Stimulated activated CD8-positive, alpha-beta memory T cell treated with anti-CD3 and anti-CD28 coated beads, Interleukin-2, amount 100 ng/mL, for 48 hours (primary cell): ENCODE measurements at places on chromosomes 12 and 14.

DNA sequence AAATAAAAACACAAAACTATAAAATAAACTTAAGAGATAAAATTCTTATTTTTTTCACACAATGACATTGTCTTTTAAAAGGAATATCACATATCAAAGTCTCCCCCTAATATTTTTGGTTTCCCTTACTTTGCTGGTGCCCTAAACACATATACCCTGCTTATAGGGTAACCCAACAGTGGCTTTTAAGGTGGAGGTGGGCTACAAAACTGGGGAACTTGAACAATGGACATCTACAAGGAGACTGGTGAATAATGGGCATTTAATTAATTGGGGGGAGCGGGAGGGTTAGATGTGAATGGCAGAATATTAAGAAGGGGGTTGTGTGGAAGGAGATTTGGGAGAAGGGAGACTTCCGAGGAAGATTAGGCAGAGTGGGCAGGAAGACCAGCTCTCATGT, 9.6 kb downstream of the B4GALNT1 start:
- no peak for DNase-seq

GRCh38 chr12:113135178-113136127, at the start of gene RASAL1:
RASAL1 (minus strand) TSS chr12:113135761; CDS start chr12:113135462, 299 bp downstream.
- peak; percentile 75 for DNase-seq

GRCh38 chr14:62673014-62673755, 372.1 kb downstream of the KCNH5 start:
- no peak for DNase-seq

DNA sequence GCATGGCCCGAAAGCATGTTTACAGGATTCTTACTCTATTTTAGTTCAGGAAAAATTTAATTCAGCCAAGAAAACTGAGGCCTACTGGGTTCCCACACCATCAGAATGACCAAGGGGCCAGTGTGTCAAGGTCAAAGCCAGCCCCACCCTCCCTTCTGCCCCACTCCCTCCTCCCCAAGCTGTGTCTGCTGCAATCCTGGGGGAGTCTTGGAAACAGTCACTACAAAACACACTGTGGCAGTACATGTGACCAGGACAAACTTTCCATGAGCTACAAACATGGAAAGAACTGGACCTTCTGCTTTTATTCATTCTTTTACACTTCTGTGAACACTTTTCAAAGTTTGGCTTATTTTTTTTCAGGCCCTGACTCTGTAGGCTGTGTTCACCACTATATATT, 1228.8 kb upstream of the TMEM132C start:
- no peak for DNase-seq

DNA sequence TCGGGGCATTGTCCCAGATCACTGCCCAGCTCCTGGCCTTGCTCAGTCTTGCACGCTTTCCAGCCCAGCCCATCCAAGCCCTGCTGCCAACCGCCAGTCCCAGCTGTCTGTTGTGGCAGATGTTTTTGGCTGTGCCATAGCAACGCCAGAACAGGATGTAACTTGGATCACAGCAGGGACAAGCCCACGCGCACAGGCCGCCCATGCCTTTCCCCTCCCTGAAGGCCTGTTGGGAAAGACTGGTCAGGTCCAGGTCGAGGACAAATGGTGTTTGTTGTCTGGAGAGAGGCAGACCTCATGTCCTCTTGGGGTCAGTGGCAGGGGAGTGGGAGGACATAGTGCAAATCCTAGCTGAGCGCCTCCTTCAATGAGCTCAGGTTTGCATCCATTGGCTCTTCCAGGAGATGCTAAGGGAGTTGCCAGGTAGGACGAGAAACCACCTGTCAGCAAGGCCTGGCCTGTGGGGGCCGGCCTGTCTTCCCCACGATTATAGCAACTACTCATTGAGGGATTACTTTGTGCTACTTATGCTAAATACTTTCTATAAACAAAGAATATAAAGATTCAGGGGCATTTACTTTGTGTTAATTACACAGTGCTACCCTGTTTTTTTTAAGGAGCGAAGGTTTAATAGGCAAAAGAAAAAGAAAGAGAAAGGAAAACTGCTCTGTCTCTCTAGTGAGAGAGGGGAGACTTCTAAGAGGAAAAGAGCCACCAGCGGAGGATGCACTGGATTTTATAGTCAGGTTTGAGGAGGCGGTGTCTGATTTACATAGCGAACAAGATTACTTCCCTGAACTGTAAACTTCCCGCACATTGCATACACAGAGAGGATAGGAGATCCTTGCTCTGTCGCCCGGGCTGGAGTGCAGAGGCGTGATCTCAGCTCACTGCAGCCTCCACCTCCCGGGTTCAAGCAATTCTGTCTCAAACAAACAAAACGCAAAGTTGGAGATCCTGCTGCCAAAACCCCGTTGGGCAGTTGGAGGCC, 42.8 kb upstream of the CORO1C start:
- no peak for DNase-seq

DNA sequence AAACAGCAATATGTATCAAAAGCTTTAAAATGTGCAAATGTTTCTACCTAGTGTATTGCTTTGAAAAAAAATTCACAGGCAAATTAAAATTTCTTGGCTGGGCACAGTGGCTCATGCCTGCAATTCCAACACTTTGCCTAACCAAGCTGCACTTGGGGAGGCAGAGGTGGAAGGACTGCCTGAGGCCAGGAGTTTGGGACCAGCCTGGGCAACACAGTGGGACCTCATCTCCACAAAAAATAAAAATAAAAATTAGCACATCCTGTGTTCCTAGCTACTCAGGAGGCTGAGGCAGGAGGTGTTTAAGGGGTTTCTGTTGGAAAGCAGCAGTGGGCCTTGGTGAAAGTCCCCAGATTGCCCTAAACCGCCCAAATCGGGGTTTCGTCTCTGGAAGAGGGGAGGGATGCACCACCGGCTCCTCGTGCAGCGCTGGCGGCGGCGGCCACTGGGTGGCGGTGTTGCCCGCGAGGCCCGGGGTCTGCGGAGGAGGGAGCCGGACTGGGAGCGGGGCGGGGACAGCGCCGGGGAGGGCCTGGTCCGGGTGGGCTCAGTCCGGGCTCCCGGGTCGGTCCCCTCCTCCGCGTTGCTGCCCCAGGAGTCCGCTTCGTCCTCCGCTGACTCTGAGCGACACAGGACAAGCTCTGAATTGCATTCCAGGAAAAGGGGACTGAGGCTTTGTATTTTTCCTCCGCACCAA, 265.6 kb downstream of the AACS start:
- DNase-seq = peak; percentile 59

DNA sequence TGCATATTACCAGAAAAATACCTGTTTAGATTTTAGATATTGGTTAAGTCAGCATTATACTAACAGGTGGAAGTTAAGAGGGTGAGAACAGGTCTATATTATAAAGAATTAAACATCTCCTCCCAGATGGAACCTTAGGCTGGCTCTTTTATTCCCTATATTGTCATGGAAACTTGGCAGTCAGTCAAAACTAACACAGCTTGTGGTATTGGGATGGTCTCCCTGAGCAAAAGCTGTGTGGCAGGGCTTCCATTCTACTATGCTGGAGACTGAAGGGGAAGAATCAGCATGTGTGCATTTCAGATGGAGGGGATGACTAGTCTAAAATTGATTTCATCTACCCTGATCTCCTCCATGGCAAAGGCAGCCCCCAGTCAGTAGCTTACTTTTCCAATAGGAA, 66.7 kb downstream of the SMOC1 start:
- DNase-seq = no peak

DNA sequence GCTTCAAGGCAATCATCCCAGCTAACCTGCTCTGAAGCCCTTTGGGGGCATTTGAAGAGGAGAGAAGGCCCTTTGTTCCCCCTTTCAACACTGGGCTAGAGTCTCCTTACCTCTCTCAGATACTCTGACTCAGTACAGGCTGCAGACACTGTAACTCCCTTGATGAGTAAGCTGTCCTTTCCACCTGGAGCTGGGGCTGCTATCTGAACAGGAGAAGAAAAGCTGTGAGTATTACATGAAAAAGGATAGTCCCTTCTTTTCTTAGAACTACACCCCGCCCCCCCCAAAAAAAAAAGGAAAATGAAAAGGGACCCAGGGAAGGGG, 186.6 kb upstream of the PLEKHG7 start:
- DNase-seq = no peak

- DNase-seq = no peak
Observed at GRCh38 chr12:43501703-43502102, 50.3 kb downstream of the ADAMTS20 start.

- DNase-seq = no peak
Observed at GRCh38 chr14:49959822-49960408, 67.0 kb downstream of the ARF6 start.

- DNase-seq = no peak
Observed at GRCh38 chr14:60893911-60894310, 87.0 kb downstream of the TRMT5 start.

DNA sequence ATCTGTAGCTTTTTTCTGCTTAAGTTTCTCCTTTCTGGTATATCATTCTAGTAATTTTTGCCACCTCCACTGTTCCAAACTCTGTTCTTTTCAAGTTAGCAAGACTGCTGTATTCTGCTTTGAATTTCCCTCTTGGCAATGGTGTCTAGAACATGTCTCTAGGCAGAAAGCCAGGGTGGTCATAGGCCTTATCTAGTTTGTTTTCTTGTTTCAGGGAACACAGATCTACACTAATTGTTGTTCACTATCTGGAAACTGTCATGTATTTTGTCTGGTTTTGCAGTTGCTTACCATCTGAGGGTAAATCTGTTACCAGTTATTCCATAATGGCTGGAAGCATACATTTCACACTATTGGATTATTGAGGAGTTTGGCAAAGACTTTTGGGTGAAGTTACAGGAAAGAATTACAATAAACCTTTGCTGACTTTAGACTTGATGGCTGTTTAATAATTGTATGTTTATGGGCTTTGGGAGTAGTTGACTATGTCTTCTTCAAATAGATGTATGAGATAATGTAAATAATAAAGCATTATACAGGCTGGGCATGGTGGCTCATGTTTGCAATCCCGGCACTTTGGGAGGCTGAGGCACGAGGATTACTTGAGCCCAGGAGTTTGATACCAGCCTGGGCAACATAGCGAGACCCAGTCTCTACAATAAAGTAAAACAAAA, 41.4 kb downstream of the FUT8 start:
- no peak for DNase-seq

GRCh38 chr14:93906341-93907329, 20.5 kb upstream of the FAM181A start:
- peak; percentile 59 for DNase-seq

DNA sequence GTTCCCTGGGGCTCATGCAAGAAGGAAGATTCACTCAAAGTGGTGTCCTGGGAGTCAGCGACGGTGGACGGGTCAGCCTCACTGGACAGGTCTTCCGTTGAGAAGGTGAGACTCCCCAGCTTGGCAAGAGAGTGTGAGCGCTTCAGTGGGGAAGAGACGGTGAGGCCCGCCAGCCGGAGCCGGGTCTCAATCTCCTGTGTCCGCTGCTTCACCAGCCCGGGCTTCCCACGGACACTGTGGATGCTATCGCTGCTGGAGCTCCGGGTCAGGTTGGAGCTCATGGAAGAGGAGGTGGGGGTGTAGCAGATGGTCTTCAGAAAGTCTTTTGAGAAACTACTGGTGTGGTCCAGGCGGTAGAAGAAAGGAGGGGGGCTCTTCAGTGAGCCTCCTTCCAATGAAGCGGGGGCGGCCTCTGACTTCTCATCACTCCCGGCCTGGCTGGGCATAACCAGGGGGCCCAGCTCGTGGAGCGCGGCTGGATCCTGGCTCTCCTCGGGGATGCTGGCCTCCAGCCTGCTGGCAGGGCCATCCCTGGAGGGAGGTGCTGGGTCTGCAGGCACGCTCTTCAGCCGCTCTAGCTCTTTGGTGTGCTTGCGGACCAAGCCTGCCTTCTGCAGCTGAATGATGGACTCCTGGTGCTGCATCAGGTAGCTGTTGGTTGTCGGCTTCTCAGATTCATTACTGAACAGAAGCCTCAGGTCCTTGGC, 56.9 kb upstream of the CORO1C start:
- DNase-seq = no peak

- DNase-seq = no peak
Observed at GRCh38 chr14:59093902-59094301, 94.6 kb upstream of the DAAM1 start.

DNA sequence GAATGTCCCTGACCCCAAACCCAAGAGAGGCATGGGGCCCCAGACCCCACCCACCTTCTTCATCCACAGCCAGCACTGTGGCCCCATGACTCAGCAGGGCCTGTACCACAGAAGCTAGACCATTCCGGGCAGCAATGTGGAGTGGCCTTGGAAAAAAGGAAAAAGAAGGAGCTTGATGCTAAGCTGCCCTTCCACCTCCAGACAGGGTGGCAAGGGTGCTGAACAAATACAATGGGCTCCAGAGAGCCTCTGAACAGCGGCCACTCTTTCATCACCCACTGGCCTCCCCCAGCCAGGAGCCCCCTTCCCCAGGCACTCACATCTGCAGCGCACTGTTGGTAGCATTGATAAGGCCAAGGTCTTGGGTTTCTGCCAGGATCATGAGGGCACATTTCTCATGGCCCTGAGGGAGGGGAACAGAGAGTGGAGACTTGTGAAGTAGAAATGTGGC, 13.9 kb downstream of the SLC39A5 start:
- DNase-seq = no peak

DNA sequence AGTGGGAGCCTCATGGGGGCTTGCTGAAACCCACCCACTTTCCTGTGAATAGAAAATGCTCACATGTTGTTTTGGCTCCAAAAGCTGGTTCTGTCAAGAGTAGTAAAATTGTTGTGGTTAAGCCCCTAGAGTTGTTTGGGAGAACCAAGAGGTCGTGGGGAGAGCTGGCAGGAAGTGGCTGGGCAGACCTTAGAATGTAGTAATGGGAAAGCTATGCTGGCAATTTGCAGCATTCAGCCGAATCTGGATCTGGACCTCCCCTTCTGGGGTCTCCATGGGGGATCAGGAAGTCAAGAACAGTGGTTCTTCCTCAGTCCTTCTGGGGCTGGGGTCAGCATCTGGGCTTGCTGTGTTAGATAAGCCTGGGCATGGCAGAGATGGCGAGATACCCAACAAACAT, 150.6 kb upstream of the TBX3 start:
- no peak for DNase-seq

DNA sequence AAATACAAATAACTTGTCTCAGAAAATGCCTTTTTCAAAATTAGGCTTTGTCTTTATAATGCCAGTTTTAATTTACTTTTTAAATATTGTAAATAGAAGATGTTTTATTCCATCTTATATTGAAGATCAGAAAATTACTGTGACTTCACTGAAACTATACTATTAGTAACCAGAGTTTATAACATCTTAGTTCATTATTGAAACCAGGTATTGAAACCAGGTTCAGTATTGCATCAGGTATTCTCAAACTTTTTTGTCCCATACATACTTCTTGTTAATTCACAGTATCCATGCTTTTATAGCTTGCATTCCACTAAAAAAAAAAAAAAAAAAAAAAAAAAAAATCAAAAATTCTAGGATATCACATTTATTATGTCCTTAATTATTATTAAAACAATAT, 227.5 kb downstream of the GXYLT1 start:
- DNase-seq = no peak

DNA sequence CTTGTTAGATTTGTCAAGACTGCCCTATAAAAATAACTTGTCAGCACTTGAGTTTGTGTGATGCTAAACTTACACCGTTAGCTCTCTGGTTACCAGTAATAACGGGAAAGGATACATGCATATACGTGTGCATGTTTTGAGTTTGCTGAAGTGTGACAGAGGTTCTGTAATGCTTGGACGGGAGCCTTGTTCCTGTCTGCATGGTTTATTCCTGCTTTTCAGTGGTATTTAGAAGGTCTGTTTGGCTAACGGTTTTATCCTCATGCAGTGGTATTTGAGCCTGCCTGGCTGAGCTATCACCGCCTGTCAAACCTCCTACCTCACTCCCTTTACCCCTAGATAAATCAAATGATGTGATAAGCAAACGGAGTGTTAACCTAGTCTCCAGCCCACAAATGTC, 305.6 kb downstream of the GALC start:
- DNase-seq = no peak

- no peak for DNase-seq
Observed at GRCh38 chr12:114894076-114894475, 210.1 kb upstream of the TBX3 start.
